ENCODE measurements at places on chromosomes 6 and 20.
A peak's percentile ranks its signal among the peaks of the same experiment; 100 is the strongest.

GRCh38 chr6:41938590-41939175, 2.9 kb downstream of the CCND3 start:
- DNase-seq: no peak

- no peak for DNase-seq
Measured at GRCh38 chr20:41587523-41587922, 30.7 kb downstream of the CHD6 start.

- peak; percentile 19 for DNase-seq
Measured at GRCh38 chr6:34055223-34055933, 90.5 kb downstream of the GRM4 start.

DNA sequence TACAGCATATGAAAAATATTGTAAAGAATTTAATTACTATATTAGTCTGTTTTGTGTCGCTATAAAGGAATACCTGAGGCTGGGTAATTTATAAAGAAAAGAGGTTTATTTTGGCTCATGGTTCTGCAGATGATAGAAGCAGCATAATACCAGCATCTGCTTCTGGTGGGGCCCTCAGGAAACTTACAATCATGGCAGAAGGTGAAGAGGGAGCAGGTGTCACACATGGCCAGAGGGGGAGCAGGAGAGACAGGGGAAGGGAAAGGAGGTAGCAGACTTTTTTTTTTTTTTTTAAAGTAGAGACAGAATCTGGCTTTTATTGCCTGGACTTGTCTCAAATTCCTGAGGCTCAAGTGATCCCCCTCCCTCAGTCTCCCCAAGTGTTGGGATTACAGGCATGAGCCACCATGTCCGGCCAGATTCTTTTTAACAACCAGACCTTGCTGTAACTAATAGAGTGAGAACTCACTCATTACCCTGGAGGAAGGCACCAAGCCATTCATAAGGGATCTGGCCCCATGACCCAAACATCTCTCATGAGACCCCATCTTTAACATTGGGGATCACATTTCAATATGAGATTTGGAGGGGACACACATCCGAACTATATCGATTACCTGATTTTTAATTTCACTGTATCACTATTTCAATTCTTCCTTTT, 64.6 kb downstream of the MAN1A1 start:
- no peak for DNase-seq

- no peak for DNase-seq
Measured at GRCh38 chr6:139475646-139476045, 101.2 kb upstream of the CITED2 start.

DNA sequence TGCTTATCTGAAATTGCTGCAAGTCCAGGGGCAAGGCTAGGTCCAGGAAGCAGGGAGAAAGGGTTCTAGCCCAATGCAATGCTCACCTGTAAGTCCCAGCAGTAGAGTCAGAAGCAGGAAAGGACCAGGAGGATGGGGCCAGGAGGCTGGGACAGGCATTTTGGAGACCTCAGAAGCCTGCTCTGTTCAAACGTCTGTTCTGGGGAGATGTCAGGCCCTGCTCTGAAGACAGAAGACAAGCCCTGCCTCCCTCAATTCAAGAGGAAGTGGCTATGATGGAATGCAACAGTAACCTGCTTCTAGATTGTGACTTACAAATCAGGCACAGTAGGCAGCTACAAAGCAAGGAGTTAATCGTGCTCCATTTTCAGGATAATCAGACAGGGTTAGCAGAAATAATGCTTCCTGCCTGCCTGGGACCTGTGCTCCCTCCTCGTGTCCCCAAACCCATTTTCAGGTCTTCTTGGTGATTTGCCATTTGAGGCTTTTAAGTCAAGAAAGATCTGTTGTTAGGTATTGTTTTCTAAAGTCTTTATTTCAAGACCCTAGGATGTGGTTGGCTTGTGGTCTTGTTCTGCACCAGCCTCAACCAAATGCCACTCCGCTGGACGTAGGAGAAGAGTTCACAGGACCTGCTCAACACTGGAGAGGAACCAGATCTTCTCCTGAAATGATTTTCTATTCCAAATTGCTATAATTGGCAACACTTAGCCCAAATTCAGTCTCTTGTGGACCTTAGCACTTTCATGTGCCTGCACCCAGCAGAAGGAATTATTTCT, at the start of gene SIRPG:
TSS of gene SIRPG (minus strand) at position 224 of the 779 bp plus-strand sequence. CDS start at position 159, 65 bp downstream.
- no peak for DNase-seq

GRCh38 chr20:6295127-6295866, 172.5 kb upstream of the FERMT1 start:
- DNase-seq: no peak

DNA sequence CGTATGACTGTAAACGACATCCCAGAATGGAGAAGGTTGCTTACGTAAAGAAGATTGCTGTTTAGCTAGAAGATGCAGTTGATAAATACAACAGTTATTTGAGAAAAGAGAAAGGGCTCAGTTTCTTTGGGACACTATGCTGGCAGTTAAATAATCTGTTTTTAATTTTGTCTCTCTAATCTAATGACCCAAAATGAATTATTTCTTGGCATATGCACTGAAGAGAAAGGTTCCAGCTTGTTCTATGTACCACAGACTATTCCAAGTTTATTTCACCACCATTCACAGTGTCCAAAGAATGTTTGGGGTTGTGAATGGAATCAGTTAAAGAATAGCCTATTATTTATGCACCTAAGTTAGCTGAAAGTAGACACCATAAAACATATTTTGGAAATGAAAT, 449.9 kb downstream of the RNF144B start:
- DNase-seq: no peak

DNA sequence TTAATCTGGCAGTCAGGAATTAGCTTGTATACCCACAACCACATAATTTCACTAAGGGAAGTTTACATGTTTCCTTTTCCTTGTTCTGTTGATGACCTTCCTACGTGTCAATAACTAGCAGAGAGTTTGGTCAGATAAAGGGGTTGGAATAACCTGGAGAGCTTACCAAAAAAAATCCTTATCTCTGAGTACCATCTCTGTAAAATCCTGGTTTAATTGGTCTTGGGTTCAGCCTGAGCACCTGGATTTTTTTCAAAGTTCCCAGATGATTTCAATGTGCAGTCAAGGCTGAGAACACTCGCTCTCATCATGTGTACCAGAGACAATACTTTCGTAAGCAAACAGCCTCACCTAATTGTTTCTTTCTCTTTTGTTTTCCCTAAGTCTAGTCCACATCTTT, 483.8 kb upstream of the FLRT3 start:
- no peak for DNase-seq

DNA sequence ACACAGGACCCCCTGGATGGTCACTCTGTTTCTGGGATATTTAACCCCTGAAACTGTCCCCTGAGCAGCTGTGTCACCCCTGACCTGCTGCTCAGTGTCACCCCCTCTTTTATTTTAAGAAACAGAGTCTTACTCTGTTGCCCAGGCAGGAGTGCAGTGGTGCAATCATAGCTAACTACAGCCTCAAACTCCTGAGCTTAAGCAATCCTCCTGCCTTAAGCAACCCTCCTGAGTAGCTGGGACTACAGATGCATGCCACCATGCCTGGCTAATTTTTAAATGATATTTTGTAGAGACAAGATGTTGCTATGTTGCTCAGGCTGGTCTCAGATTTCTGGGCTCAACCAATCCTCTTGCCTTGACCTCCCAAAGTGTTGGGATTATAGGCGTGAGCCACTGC, 21.5 kb upstream of the GTSF1L start:
- DNase-seq: peak; percentile 78
